Stimulated activated CD4-positive, alpha-beta T cell treated with anti-CD3 and anti-CD28 coated beads, Interleukin-1b, Interleukin-23, amount 100 ng/mL, for 24 hours (primary cell): ENCODE measurements at places on chromosomes 3 and 15.

DNA sequence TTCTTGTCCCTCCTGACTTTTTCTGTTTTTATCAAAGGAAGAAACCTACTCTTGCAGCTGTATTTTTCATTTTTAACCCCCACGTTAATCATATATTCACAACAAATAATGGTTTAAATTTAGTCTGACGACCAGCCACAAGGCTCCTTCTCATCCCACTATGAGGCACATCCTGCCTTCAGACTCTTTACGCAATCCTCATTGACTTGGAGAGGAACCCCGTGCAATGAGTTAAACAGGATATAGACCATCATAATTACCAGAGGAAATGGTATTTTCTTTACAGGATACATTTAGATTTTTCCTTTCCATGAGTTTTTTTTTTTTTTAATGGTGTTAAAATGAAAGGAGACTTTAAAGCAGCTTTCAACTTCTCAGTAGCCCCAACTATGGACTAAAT is 68.5 kb downstream of the WWTR1 start:
- no peak for DNase-seq

DNA sequence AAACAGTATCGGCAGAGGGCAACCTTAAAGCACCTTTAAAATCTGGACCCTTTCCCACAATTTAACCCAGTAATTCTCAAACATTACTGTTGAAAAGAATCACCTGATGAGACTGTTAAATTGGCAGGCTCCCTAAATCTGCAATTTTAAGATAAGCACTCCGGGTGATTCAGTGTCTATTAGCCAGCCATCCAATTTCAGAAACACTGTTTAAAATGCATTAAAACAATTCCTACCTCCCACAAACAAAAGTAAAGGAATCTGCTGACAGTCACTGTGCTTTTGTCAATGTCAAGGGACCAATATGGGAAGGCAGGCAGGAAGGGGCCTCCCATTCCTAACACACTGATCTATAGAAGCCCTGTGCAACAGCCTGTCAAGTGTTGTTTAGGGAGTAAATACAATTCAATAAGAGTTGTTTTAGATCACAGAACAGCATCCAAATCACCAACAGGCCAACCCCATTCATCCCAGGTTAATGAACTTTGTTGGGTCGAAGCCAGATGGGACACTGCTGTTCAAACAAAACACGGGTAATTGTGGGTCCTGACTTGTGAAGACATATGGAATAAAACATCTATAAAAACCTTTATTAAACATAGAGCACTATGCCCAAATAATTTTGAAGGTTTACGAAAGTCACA is 21.4 kb downstream of the SIAH2 start:
- no peak for DNase-seq

DNA sequence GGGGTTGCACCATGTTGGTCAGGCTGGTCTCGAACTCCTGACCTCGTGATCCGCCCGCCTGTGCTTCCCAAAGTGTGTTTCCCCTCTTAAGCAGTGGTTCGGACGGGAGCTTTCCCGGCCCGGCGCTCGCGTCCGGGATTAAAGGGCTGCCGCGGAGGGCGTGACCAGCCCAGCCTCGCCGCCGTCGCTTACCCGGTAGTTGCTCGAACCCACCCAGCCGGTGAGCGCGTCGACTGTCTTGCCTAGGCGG is 513 bp downstream of the CLASP2 start:
- DNase-seq: peak; percentile 17

DNA sequence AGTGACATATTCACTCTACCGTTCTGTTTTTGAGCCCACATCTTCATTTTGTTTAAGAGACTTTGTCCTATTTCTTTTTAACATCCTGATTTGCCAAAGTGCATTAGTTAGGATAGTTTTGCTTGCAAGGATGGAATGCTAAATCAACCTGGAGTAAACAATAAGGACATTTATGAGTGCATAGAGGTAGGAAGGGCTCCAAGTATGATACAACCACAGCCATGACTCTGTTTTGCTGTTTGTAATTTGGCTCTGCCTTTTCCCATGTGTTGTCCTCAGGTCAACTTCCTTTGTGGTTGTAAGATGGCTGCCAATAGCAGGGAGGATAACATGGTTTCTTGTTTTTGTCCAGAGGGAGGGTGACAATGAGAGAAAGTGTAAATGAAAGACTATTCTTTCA is 66.4 kb upstream of the GOLIM4 start:
- no peak for DNase-seq
